ENCODE measurements at places on chromosomes 5 and 9.

DNA sequence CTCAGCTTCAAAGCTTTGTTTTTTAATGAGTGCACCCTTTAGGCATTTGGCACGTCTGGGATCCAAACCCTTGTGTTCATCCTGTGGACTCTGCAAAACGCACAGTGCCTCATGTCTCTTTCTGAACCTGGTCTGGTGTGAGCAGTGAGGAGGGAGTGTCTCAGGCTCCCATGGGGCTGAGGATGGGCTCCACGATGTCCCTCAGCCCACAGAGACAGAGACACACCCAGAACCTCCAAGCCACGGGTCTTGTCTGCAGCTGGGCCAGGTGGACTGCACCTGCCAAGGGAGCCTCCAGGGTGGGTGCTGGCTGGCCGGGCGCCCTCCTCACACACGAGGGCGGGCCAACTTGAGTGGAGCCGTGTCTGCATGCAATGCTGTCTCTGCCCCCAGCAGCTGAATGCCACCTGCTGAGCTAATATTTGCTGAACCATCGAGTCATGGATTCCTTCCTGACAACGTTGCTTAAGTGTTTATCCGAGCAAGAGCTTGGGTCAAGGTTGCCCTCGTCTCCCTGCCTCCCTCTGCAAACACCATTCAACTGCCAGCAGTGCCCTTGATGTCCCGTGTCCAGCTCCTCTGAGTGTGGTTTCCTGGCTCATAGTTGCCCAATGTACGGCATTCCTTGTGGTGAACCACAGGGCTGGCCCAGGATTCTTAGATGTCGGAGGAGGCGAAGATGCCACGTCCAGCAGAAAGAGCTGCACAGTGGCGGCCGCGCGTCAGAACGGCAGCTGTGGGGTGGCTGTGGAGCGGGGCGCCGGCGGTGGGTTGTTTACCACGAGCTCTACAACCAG, 31.4 kb upstream of the LPCAT1 start:
- DNase-seq, result no peak

GRCh38 chr9:80369641-80370040, 797.9 kb downstream of the TLE4 start:
- DNase-seq, result no peak

- no peak for DNase-seq
These were observed 391.1 kb downstream of the ARHGEF28 start for GRCh38 chr5:74017112-74017511.

GRCh38 chr9:126173929-126174328, 152.7 kb upstream of the MVB12B start:
- no peak for DNase-seq

- DNase-seq, result no peak
These were observed 59.1 kb downstream of the FNBP1 start for GRCh38 chr9:129983891-129984290.

- no peak for DNase-seq
These were observed 23.0 kb downstream of the LHX3 start for GRCh38 chr9:136181784-136182419.

DNA sequence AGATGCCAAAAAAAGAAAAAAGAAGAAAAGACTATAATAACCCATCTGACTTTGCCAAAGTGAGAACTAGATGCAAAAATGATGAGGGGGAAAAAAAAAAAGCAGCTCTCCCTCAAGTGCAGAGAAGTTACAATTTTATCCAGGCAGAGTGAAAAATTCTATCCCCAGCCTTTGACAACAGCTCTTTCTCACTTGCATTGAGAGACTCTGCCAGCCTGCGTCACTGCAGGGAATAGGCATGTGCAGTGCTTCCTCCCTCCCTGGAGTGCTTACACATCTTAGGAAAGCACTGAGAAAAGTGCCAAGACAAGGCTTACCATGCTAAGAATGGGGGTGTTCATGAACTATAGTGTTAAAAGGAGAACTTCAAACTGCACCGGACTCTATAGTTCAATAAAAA, 418.6 kb upstream of the TYRP1 start:
- DNase-seq, result no peak

- no peak for DNase-seq
These were observed 11.5 kb upstream of the SLC35D2 start for GRCh38 chr9:96394832-96395496.

DNA sequence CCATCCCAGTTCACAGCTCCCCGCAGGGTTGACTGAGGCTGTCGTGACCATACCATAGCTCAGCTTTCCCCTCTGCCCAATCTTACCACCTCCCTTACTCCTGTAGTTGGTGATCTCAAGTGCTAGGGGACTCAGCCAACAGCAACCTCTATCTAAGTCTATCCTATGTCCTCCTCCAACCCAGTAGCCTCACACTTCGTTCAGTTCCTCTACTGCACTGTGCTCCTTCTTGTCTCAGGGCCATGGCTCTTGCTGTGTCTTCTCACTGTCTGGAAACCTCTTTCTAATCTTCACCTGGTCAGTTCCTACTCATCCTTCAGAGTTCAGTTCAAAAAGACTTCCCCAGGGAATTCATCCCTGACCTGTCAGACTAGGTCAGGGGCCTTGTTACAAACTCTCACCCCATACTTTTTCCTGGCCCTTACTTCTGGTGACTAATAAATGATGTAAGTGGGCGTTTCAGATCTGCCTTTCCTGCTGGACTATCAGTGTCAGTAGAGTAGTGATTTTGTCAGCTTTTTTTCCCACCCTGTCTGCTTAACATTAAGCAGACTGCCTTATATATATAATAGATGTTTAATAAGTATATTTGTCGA, 53.6 kb upstream of the NR3C1 start:
- DNase-seq, result no peak

- DNase-seq, result no peak
These were observed 58.0 kb downstream of the GPR21 start for GRCh38 chr9:123091459-123091858.

DNA sequence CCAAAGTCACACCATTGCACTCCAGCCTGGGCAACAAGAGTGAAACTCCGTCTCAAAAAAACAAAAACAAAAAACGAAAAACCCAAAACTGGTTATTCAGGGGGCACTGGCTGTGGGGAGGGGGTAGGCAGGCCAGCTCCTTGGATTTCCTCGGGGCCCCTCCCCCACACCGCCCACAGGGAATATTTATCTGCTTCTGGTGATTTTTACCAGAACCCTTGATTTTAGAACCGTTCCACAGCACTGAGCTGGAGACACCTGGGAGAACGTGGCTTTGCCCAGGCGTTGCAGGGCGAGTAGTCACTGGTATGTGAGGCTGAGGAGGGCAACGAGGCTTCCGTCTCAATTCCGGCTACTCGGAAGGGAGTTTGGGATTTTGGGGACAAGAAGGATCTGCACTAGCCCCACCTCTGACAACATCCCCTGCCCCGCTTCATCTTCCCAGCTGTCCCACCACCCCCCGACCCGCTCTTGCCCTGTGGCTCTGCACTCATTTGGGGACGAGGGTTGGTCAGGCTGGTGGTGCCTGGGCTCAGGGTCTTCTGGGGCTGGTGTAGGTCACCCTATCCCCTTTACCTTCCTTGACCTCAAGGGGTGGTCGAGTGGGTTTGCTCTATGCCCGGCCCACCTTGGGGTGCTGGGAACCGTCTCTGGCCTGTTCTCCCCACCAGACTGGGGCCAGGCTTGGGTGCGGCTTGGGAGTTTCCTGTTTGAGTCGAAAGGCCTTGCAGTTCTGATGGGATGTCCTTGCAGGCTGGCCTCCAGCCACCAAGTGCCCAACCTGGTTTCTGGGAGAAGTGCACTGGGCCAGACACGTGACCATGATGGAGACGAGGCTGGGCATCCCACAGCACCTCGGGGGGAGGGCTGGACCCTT, 3.5 kb downstream of the AHRR start:
- no peak for DNase-seq

- no peak for DNase-seq
These were observed 134.0 kb upstream of the TARS1 start for GRCh38 chr5:33306758-33307157.

GRCh38 chr5:131196331-131196730, 25.6 kb downstream of the LYRM7 start:
- DNase-seq, result no peak

All from T-helper 2 cell treated with Interferon-gamma antibody and Interleukin-4, amounts not matched to agents 5 μg/mL and 100 μg/mL, for 36 hours (primary cell).